Glomerular endothelial cell (primary cell): ENCODE measurements at places on chromosomes 16 and 17.
A peak's percentile ranks its signal among the peaks of the same experiment; 100 is the strongest.

GRCh38 chr16:20084624-20085226 lies 11.0 kb upstream of the GPR139 start:
- no peak for DNase-seq

- peak; percentile 84 for DNase-seq
Observed at GRCh38 chr16:86975445-86975844, 341.7 kb downstream of the C16orf95 start.

DNA sequence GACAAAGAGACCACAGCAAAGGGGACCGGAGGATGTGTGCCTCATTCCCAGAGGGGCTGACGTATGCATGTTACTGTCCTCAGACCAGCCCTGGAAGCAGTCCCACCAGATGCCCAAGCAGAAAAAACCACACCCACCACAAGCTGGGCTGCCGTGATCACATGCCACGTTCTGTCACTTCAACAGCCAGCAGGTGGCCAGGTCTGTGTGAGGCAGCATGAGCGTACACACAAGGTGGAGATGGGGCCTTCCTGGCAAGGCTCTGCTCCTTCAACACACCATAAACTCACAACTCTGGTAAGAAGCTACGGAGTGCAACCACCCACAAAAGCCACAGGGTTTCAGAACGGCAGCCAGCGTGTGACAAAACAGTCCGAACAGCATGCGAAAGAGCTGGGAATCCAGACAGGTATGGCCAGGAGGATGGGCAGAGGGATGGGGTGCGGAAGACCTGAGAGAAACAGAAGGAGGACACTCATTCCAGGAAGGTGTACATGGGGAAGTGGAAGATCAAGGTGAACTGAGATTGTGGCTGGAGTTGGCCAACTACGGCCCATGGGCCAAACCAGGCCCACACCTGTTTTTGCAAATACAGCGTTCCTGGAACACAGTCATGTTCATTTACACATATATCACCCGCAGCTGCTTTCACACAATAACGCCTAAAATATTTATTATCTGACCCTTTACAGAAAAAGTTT lies 27.9 kb downstream of the MBTPS1 start:
- no peak for DNase-seq

DNA sequence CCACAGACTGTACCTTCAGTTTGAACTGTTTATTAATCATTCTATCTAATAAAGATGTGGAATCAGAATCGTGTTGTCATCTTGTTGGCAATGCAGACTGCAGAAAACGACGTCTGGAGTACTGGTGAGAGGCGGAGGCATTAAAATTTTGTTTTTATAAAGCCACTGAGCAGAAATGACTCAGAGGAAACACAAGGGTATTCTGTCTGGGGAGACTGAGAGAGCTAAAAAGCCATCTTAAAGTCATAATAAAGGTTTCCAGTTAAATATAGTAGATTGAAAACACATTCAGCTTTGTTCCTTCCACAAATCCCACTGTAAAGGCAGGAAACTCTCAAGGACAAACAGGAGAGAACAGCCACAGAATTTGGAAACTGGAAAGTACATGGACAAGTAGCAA lies 74.2 kb downstream of the CPPED1 start:
- DNase-seq: peak; percentile 57

DNA sequence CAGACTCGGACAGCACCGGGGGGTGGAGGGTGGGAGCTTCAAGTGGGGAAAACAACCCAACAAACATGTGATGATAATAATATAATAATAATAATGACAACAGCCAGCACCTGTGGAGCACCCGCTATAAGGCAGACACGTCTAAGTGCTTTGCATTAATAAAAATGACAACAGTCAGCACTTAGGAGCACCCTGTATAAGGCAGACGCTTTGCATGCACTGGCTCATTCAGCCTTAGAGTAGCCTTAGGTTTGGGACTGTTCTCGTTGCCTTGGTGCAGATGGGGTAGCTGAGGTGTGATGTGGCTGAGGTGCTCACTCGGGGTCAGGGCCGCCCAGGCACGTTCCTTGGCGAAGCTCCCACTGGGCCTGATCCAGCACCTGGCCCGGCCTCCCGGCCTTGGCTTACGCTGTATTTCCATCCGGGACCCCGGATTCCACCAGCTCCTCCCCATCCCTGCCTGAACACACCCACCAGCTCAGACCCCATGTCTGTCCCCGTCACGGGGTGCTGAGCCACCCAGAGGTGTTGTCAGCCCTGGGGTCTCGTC lies 144.0 kb upstream of the CIBAR2 start:
- no peak for DNase-seq

DNA sequence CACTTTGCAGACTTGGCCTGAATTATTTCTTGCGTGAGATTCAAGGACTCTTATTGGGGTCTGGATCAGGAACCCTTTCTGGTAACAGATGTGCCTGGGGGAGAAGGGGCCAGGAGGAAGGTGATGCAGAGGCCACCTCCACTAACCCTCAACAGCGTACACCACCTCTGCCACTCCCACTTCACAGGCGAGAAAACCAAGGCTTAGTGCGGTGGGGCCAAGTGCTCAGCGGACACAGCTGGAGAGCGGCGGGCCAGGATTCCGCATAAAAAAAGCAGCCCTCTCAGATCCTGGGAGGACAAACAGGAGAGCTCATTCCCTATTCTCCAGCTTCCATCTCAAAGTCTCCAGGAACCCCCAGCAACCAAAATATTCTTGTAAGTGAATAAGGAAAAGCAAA lies 51.4 kb downstream of the SLC7A5 start:
- DNase-seq: no peak
